CD4-positive, alpha-beta T cell treated with Interleukin-15 for 4 hours (primary cell): ENCODE measurements at places on chromosomes 2 and 18.

- DNase-seq, result peak; percentile 35
These were observed 38.8 kb downstream of the BMP10 start for GRCh38 chr2:68832233-68832869.

GRCh38 chr2:69911985-69912563, 2.8 kb upstream of the MXD1 start:
- DNase-seq, result peak; percentile 67

- DNase-seq, result no peak
These were observed 127.8 kb downstream of the CERS6 start for GRCh38 chr2:168583710-168584521.

- DNase-seq, result no peak
These were observed 143.4 kb upstream of the SMAD7 start for GRCh38 chr18:49094136-49094535.

GRCh38 chr2:42910645-42911405, 118.4 kb upstream of the HAAO start:
- no peak for DNase-seq

DNA sequence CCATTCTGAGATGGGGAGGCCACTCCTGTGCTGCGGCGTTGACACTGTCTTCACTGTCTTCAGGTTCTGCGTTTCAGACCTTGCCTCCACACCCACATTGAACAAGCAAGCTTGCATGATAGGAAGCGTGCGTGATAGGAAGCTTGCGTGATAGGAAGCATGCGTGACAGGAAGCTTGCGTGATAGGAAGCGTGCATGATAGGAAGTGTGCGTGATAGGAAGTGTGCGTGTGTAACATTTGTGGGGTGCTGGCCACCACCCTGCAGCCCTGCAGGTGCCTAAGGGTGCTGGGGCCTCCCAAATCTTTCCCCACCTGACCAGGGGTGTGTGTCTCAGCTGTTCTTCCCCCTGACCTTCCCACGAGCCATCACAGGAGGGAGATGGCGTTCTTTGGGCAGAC, 25.3 kb downstream of the TSHZ1 start:
- no peak for DNase-seq

GRCh38 chr2:119753041-119753929, 6.4 kb upstream of the PTPN4 start:
- DNase-seq, result peak; percentile 65

GRCh38 chr18:44149706-44150105, 531.0 kb upstream of the SETBP1 start:
- no peak for DNase-seq

GRCh38 chr18:3454365-3455089, 4.6 kb downstream of the TGIF1 start:
- peak; percentile 59 for DNase-seq

DNA sequence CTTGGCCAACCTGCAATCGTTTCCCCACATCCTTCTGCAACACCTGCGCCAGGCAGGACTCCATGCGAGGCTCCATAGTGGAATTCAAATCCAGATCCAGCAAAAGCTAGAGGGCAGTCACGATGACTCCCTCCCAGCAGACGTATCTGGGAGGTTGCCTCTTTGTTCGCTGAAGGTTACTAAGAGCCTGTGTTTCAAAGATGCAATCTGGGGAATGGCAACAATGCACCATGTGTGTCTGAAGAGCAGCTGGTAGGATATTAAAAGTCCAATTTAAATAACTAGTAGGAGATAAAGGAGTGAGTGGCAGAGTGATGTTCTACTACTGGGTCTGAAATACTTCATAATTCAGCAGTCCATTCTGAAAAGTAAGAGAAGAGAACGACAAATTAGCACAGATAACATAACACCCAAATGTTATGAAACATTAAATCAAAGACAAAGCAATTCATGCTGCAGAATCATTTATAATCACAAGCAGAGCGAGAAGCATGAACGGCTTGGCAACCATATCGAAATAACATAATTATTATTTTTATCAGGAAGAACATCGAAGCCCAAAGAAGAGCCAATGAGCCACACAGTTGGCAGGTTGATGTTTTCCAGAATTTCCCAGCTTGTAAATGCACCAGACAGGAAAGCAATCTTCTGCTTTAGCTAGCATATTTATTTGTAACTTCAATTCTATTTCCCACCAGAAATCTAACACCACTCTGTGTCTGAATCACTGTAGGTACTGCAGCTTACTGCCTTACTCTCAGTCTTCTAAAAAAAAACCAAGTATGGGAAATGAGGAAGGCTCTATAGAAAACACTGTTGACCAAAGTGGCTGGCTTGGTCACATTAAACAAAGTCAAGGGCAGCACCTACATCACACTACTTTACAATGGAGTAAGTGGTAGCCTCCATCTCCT, 43.2 kb downstream of the CLASP1 start:
- no peak for DNase-seq

- DNase-seq, result no peak
These were observed 1170.4 kb upstream of the ZEB2 start for GRCh38 chr2:145690183-145690778.

GRCh38 chr18:73479477-73479876, 611.7 kb upstream of the NETO1 start:
- no peak for DNase-seq

GRCh38 chr18:78362198-78362597, 617.4 kb upstream of the SALL3 start:
- DNase-seq, result no peak

- DNase-seq, result peak; percentile 12
These were observed 67.3 kb upstream of the UPP2 start for GRCh38 chr2:158034198-158034866.

GRCh38 chr2:105545730-105546627, 147.1 kb upstream of the FHL2 start:
- DNase-seq, result peak; percentile 65

GRCh38 chr18:54905629-54906028, 53.6 kb downstream of the CCDC68 start:
- DNase-seq, result no peak

DNA sequence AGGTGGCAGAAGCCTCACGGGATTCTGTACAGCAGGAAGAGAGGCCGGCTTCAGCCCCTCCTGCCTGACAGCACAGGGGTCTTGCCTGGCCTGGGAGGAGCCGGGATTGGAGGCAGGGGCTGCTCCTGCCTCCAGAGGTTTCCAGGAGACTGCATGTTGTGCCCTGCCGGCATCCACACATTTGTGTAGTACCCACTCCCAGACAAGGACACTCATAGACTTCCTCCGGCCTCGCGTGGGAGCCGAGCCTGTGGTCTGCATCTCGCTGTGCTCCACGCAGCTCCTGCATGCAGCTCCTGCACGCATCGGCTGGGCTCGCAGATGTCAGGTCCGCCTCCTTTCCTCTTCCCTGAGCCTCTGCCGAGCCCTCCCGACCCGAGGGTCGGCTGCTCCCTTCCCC, 34.7 kb downstream of the TPO start:
- no peak for DNase-seq

DNA sequence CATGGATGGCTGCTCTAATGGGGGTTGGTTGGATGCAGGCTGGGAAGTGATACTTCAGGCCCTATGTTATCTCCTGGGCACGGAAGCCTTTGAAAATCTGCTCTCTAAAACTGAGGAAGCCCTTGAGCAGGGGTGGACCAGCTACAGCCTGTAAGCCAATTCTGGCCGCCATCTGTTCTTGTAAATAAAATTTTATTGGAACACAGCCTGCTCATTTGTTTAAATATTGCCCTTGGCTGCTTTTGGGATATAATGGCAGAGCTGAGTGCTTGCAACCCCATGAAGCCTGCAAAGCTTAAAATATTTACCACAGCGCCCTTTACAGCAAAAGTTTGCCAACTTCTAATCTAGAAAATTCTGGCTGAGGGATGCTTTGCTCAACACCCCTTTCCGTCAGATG, 11.9 kb upstream of the IGFBP2 start:
- DNase-seq, result no peak

DNA sequence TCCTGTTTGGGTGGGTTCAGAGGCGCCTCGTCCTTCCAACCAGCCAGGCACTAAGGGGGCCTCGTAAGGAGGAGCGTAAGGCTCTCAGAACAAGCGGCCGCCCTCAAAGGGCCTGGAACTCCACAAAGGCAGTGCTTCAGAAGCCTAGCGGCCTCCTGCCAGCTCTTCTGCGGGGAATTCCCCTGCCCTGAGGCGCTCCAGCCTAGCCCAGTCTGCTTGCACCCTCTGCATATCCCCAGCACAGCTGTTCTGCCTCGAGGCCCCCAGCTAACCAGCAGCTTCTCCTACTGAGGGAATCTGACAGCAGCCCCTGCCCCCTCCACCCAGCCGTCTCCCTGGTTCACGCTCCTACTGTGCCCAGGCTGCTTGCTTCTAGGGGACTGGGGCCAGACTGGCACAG, 265.9 kb downstream of the TFCP2L1 start:
- DNase-seq, result no peak

- no peak for DNase-seq
These were observed 116.5 kb downstream of the MBP start for GRCh38 chr18:77015771-77016710.

DNA sequence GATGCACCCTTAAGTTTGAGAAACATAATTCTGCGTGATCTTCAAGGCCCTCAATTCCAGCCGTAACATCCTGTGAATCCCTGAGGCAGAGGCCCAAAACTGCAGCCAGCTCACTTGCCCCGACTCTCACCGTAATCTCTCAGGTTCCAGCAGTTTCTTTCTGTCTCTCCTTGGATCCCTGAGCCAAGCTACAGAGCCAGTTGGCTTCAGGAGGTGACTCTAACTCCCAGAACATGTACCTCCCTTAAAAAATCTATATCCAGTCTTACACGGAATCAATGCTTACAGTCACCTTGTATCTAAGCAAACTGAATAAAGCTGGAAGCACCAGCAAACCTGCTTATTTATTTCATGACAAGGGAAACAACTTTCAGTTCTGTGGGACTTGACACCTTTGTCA, 300.4 kb downstream of the SETBP1 start:
- DNase-seq, result no peak

DNA sequence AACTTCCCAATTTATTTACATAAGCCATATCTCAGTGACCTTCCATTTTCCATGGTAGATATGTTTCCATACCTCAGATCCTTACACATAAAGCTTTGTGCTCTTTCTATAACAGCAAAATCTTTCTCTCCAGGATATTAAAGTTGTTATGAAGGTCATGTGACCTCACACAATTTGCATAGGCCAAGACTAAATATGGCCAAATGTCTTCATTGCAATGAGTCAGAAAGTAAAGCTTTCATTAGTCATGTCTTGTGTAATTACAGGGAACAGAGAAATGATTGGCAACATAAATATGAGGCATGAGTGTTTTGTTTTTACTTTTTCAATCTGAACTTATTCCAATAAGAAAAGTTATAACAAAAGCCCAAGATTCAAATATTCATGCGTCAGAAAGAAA, 243.5 kb downstream of the ASXL3 start:
- no peak for DNase-seq

DNA sequence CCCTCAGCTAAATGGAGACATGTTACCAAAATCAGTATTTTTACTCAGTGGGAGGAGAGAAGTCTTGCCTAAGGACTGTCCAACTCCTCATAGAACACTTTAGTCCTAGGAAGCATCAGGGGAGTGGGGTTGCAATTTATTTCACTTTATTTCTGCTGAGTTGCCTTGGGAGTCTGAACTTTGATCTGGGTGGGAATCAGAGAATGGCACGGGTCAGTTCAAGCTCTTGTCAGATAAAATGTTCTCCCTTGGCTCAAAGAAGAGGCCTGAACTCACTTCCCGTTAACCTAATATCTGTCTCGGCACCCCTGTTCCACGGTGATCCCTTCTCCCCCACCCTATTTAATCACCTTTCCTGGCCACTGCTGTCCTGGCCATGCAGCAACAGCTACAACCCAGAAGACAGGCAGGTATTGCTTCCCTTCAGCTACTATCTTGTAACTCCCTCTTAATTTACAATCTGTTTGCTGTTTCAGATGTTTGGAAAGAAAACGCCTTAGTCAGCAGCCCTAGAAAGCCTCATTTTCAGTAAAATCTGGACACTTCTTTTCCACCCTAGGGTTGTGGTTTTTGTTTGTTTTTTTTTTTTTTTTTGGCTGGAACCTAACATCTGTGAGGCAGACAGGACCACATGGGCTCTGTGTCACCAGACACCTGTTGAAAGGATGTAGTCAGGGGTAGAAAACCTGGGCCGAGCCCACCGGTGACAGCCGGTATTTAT, 52.5 kb downstream of the SERTAD2 start:
- DNase-seq, result no peak

DNA sequence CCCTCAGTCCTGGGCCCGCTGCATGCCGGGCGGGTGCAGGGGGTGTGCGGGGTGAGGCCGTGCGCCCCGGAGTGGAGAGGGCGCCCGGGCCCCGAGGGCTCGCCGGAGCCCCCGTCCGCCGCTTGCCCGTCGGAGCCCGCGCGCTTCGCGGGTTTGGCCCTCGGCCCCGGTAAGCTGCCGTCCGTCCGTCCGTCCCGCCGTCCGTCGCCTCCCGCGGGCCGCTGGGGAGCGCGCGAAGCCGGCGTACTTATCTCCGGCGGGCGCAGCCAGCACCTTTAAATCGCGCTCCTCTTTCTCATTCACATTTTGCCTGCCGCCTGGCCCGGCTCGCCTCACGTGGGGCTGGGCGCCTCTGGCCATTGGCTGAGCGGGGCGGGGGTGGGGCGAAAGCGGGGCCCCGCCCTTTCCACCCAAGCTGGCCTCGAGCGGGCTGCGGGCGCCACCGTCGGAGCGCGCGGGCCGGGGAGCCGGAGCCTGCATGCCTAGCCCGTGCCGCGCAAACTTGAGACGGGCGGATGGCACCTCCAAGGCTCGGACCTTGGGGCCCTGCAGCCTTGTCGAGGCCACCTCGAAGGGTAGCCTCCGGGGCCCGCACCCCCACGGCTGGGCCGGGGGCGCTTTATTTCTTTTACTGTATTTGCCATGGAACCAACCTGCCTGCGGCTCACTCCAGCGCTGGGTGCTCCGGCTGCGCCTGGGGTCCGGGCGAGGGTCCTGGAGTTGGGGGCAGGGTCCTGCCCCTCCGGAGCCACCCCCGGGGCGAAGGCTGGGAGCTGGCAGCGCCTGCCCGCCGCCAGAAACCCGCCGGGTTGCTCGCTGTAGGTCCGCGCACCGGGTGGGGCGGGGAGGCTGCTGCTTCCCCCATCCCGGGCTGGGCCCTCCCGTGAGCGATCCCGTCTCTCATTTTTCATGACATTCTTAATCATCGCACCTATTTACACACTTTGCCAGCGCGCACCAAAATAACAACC, at the start of gene GBX2:
TSS of gene GBX2 (minus strand) at position 277 of the 971 bp plus-strand sequence. CDS start 415 bp downstream, outside the sequence.
- no peak for DNase-seq

DNA sequence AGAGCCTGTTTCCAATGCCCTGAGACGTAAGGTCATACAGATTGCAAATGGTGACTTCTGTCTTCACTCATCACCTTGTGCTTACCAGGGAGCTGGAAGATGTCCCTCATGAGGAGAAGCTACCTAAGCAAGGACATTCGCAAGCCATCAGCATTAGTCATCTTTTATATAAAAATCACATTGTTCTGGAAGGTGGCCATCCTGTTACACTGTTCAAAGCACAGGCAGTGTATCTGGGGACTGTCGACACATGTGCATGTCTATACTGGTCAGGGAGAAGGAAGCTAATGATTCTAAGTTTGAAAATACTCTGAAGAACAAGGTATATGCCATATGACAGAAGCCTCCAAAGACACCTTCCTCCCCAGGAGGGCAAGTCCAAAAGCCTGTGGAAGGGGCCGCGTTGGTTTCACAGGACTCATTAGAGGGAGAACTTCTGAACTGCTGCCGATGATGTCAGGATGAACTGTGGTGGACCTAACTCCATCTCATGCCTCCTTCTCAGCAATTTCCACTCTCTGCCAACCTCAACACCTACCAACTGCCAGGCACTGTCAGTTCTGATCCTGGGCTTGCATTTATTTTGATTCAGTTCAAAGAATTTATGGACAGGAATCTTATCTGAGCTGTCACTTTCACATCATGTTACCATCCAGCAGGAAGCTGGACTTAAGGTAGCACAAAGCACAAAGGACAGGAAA, 39.4 kb downstream of the DNER start:
- DNase-seq, result no peak
